T-helper 2 cell treated with Interferon-gamma antibody and Interleukin-4, amounts not matched to agents 100 ng/mL and 5 ng/mL, for 36 hours (primary cell): ENCODE measurements at places on chromosomes 12 and 14. TPM values are rescaled to one million over a fixed set of nuclear protein-coding genes. Genes with fewer than 3 reads are reported as not detected.

Gene HOXC11
- total RNA-seq, result not detected in 2 replicates

Gene FLRT2
- total RNA-seq, result not detected in 2 replicates

Gene TMEM132D
- total RNA-seq, result not detected in 2 replicates

Gene MANSC4
- total RNA-seq, result not detected in 2 replicates

Gene SYCP3
- total RNA-seq, result 0.93 and 1.2 TPM in 2 replicates

Gene HOXC12
- not detected in 2 replicates for total RNA-seq

Gene MGP
- 0.27 TPM in 1 of 2 replicates, not detected in the other for total RNA-seq

Gene CISTR
- total RNA-seq, result not detected in 2 replicates

Gene CLEC4A
- total RNA-seq, result 0.25 and 0.32 TPM in 2 replicates

Gene CACNA1C
- total RNA-seq, result 0.09 and 0.14 TPM in 2 replicates

Gene TCL1A
- total RNA-seq, result not detected in 2 replicates

Gene KRT80
- total RNA-seq, result not detected in 2 replicates

Gene NANOG
- total RNA-seq, result not detected in 2 replicates

Gene DEGS2
- total RNA-seq, result 0.14 TPM in 1 of 2 replicates, not detected in the other

Gene TSPAN11
- total RNA-seq, result not detected in 2 replicates

Gene MAGOHB
- total RNA-seq, result 54.7 and 56.4 TPM in 2 replicates

Gene SMCO2
- 0.45 and 0.84 TPM in 2 replicates for total RNA-seq

Gene RABGGTA
- total RNA-seq, result 45.9 and 54.4 TPM in 2 replicates

Gene ISM2
- total RNA-seq, result 0.18 TPM in 1 of 2 replicates, not detected in the other

Gene IL22
- total RNA-seq, result not detected in 2 replicates

Gene TAPBPL
- 45.8 and 49.0 TPM in 2 replicates for total RNA-seq

Gene ACOT6
- total RNA-seq, result not detected in 2 replicates

Gene CACNA2D4
- 12.3 and 15.3 TPM in 2 replicates for total RNA-seq

Gene FAIM2
- 0.18 and 0.27 TPM in 2 replicates for total RNA-seq

Gene STON2
- not detected in 2 replicates for total RNA-seq

Gene SERPINA3
- not detected in 2 replicates for total RNA-seq

Gene SCAF11
- total RNA-seq, result 132 and 137 TPM in 2 replicates

Gene KRT2
- total RNA-seq, result 0.07 and 0.09 TPM in 2 replicates

Gene MMP17
- total RNA-seq, result 0.23 TPM in 1 of 2 replicates, not detected in the other

Gene ERG28
- total RNA-seq, result 15.6 and 18.5 TPM in 2 replicates
